T-helper 17 cell (primary cell): ENCODE measurements at places on chromosomes 6 and 20.
A peak's percentile ranks its signal among the peaks of the same experiment; 100 is the strongest.

- no peaks in the 10 kb centered on the region for H3K36me3 ChIP-seq
- no peak overlapping the region for H3K27ac ChIP-seq
- H3K4me3 ChIP-seq: no peak overlapping the region
- H3K4me1 ChIP-seq: no peaks in the 10 kb centered on the region
- no peaks in the 10 kb centered on the region for H3K27me3 ChIP-seq
Measured at GRCh38 chr6:2197984-2198383, 47.4 kb downstream of the GMDS start.

DNA sequence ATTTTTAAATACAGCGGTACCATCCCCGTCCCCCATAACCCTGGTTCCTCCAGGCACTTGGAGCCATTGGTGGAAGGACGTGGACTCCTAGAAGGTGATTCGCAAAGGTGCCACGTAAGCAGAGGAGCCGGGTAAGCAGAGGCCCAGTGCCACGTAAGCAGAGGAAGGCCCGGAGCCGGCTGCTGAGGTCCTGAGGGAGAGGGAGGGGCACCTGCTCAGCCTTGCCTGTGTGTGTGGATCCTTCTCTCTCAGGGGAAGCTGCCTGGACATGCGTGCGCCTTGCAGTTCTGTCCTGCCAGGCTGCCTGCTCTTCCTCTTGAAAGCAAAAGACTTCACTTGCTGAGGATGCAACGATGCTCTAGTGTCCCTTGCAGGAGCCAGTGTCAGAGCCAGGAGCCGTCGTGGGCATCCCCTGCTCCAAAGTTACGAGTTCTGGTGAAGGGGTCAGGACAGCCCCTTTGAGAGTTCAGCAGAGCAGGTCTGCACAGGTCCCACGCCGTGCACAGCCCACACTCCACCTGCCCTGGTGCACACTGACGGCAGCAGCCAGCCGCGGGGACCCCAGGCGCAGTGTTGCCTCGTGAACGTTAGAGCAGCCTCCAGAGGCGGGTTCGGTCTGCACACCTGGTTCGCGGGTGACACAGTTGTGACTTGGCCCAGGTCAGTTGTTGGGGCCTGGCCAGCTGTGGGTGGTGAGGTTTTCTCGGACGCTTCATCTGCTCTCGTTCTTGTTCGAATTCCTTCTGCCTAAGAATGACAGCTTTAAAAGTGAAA, 1.9 kb upstream of the NKAIN4 start:
- peaks cover 4% of the 10 kb centered on the region for H3K36me3 ChIP-seq
- no peak overlapping the region for H3K27ac ChIP-seq
- H3K4me1 ChIP-seq: peaks cover 10% of the 10 kb centered on the region
- no peak for DNase-seq

GRCh38 chr6:110340392-110340965, 17.7 kb downstream of the METTL24 start:
- no peak overlapping the region for H3K4me3 ChIP-seq
- H3K27me3 ChIP-seq: peaks cover 18% of the 10 kb centered on the region
- H3K36me3 ChIP-seq: no peaks in the 10 kb centered on the region
- no peak for DNase-seq
- no peaks in the 10 kb centered on the region for H3K4me1 ChIP-seq

DNA sequence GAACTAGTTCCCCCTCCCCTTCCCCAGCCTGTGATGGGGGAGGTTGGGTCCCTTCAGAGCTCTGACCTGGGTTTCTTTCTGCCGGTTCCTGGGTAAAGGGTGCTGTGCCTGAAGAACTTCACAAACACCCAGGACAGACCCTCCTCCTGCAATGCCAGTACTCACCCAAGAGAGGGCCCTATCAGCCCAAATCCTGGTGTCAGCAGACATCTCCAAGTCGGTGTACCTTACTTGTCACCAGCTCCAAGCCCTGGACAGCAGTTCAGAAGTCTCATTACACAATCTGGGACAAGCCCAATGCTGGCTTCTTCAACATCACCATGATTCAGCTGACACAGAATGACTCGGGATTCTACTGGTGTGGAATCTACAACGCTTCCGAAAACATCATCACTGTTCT, 467 bp downstream of the TREML4 start:
- H3K36me3 ChIP-seq: peaks cover 8% of the 10 kb centered on the region
- H3K27ac ChIP-seq: no peak overlapping the region
- no peak for DNase-seq
- peaks cover 35% of the 10 kb centered on the region for H3K27me3 ChIP-seq
- H3K4me3 ChIP-seq: no peak overlapping the region
- H3K4me1 ChIP-seq: peaks cover 8% of the 10 kb centered on the region

- peaks cover 7% of the 10 kb centered on the region for H3K4me1 ChIP-seq
- DNase-seq: no peak
- no peak overlapping the region for H3K4me3 ChIP-seq
- H3K36me3 ChIP-seq: no peaks in the 10 kb centered on the region
- no peaks in the 10 kb centered on the region for H3K27me3 ChIP-seq
- H3K27ac ChIP-seq: peak overlapping the region; percentile 51
Measured at GRCh38 chr20:32465092-32465900, 107.2 kb downstream of the ASXL1 start.

DNA sequence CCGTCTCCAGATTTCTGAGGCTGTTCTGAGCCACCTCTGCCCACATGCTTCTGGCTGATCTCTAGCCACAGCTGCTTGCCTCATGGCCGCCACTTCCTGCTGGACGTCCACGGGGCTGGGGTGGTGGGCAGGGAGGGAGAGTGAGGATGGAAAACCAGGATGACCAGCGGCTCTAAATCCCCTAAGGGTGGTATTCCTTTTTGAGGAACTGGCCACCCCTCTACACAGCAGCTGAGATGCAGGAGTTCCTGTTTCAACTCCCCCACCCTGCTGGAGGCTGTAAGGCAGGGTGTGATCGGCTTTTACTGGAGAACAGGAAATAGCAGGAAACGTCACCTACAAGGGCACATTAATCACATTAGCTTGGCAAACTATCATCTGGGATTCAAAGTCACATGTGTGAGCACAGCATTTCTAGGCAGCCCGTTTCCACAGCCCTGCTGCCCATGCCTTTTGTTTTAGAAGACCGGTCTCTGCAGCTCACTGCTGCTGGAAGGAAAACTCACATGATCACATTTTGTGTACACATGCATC, 181.6 kb upstream of the ECI2 start:
- no peaks in the 10 kb centered on the region for H3K4me1 ChIP-seq
- H3K27ac ChIP-seq: no peak overlapping the region
- no peaks in the 10 kb centered on the region for H3K36me3 ChIP-seq
- DNase-seq: no peak
- peaks cover 27% of the 10 kb centered on the region for H3K27me3 ChIP-seq

DNA sequence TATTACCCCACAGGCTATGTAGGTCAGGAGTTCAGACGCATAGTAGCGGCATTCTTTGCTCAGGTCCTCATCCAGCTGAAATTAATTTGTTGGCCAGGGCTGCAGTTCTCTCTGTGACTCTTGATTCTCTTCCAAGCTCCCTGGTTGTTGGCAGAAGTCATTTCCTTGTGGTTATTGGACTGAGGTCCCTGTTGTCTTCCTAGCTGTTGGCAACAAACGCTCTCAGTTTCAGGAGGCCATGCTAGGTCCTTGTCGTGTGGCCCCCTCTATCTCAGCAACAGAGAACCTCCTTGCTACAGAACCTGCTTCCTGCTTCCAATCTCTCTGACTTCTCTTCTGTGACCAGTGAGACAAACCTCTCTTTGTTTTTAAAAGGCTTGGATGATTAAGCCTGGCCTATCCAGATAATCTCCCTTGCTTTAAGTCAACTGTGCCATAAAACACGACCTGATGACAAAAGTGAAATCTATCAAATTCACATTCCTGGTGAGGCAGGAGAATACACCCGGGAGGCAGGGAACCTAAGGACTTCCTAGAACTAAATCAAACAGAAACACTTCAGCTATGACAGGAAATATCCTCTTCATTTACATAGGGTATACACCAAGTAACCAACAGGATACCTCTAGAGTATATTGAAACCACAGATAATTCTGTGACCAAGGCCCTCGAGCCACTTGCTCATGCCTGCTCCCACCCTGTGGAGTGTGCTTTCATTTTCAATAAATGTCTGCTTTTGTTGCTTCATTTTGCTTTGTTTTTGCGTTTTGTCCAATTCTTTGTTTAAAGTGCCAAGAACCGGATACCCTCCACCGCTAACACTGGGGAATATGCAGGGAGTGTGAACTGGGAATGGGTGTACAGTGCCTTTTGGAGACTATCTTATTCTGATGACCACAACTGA, 196.0 kb downstream of the BTBD3 start:
- H3K27ac ChIP-seq: no peak overlapping the region
- no peak overlapping the region for H3K4me3 ChIP-seq
- no peaks in the 10 kb centered on the region for H3K36me3 ChIP-seq
- no peak for DNase-seq

DNA sequence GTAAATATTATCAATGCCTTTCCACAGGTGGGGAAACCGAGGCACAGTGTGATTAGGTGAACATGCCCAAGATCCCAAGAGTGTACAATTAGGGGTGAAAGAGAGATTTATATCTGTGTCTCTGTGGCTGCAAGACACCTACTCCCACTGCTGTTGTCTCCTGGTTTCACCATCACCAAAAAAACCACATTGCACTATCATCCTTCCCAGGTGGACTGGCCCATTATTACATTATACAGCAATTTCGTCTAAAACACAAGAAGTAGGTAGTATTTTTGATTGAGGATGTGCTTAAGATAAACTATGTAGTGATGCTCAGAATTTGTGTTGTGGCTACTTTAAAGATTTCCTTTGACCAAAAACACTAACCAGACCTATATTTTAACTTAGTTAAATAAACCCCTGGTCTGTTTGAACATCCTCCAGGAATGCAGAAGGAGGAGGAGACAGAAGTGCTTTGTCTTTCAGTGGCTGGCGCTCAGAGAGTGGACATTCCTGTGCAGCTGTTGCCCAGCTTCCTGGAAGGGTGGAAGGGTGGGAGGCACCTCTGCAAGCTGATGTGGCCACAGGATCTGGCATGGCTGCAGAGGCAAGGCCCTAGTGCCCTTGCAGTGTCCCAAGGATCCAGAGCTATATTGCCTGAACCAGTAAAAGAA, 23.8 kb downstream of the DCBLD1 start:
- H3K4me1 ChIP-seq: no peaks in the 10 kb centered on the region
- no peak overlapping the region for H3K4me3 ChIP-seq
- H3K27ac ChIP-seq: no peak overlapping the region
- peaks cover 6% of the 10 kb centered on the region for H3K36me3 ChIP-seq
- H3K27me3 ChIP-seq: peaks cover 49% of the 10 kb centered on the region
- no peak for DNase-seq

- H3K27me3 ChIP-seq: peaks cover 14% of the 10 kb centered on the region
- no peak overlapping the region for H3K27ac ChIP-seq
- H3K4me1 ChIP-seq: peaks cover 13% of the 10 kb centered on the region
- no peak overlapping the region for H3K4me3 ChIP-seq
- DNase-seq: no peak
Measured at GRCh38 chr20:57715268-57715904, 5.6 kb upstream of the PMEPA1 start.

GRCh38 chr6:7906741-7907140, 3.8 kb downstream of the TXNDC5 start:
- no peaks in the 10 kb centered on the region for H3K27me3 ChIP-seq
- no peak overlapping the region for H3K4me3 ChIP-seq
- no peak overlapping the region for H3K27ac ChIP-seq
- H3K4me1 ChIP-seq: peaks cover 19% of the 10 kb centered on the region
- DNase-seq: no peak

GRCh38 chr20:41340327-41341055, at the start of gene LPIN3:
LPIN3 (plus strand) TSS chr20:41340821; CDS start chr20:41345804, 4,983 bp downstream.
- peaks cover 12% of the 10 kb centered on the region for H3K27me3 ChIP-seq
- H3K36me3 ChIP-seq: no peaks in the 10 kb centered on the region
- H3K27ac ChIP-seq: peak within 1 kb of the TSS; percentile 76
- peaks cover 10% of the 10 kb centered on the region for H3K4me1 ChIP-seq
- H3K4me3 ChIP-seq: peak within 1 kb of the TSS; percentile 92

- H3K27ac ChIP-seq: no peak overlapping the region
- H3K27me3 ChIP-seq: peaks cover 6% of the 10 kb centered on the region
Measured at GRCh38 chr6:68874747-68875146, 239.7 kb downstream of the ADGRB3 start.

- H3K36me3 ChIP-seq: no peaks in the 10 kb centered on the region
- no peak overlapping the region for H3K4me3 ChIP-seq
- no peaks in the 10 kb centered on the region for H3K4me1 ChIP-seq
- H3K27ac ChIP-seq: no peak overlapping the region
- no peak for DNase-seq
Measured at GRCh38 chr20:35681960-35682359, 17.2 kb downstream of the NFS1 start.

DNA sequence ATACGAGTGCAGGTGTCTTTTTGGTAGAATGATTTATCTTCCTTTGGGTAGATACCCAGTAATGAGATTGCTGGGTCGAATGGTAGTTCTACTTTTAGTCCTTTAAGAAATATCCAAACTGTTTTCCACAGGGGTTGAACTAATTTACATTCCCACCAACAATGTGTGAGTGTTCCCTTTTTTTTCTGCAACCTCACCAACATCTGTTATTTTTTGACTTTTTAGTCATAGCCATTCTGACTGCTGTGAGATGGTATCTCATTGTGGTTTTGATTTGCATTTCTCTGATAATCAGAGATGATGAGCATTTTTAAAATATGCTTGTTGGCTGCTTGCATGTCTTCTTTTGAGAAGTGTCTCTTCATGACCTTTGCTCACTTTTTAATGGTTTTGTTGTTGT, 1.9 kb upstream of the ZNF831 start:
- H3K27me3 ChIP-seq: no peaks in the 10 kb centered on the region
- peak overlapping the region; percentile 88 for H3K4me3 ChIP-seq
- DNase-seq: no peak
- peaks cover 71% of the 10 kb centered on the region for H3K4me1 ChIP-seq

GRCh38 chr20:57450931-57451330, 59.7 kb downstream of the RBM38 start:
- peaks cover 2% of the 10 kb centered on the region for H3K36me3 ChIP-seq
- DNase-seq: no peak
- peak overlapping the region; percentile 67 for H3K4me3 ChIP-seq
- peak overlapping the region; percentile 61 for H3K27ac ChIP-seq
- H3K27me3 ChIP-seq: no peaks in the 10 kb centered on the region

DNA sequence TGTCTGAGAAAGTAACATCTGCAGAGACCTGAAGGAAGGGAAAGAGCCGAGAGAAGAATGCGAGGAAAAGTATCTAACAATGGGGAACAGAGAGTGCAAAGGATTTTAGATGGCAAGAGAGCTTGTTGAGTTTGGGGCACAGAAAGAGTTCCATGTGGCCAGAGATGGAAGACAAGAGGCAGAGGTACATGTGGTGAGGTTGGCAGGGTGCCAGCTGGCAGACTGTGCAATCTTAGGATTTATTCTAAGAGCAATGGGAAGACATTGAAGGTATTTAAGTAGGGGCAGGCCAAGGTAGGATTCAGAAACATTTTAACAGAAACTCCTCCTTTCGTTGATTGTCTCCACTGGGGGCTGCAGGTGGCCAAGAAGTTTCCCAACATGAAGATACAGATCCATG, 20.4 kb upstream of the LBP start:
- H3K4me3 ChIP-seq: no peak overlapping the region
- no peak for DNase-seq
- H3K27ac ChIP-seq: no peak overlapping the region
- H3K4me1 ChIP-seq: no peaks in the 10 kb centered on the region
- peaks cover 2% of the 10 kb centered on the region for H3K36me3 ChIP-seq

DNA sequence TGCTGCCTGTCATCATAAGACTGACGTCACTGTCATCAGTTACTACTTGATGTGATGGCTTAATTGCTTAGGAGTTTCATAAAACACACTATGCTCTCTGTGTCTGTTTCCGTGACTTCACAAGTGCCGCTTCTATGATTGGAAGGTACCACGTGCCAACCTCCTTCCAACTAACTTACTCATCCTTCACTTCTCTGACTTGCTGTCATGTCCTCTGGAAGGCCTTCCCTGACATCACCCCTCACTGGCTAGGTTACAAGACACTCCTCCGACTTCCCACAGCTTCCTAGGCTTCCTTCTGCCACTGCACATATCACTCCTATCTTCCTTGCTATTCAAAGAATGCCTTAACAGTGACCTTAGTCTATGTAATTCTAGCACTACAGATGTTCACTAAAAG, 20.4 kb downstream of the SERINC3 start:
- peaks cover 20% of the 10 kb centered on the region for H3K36me3 ChIP-seq
- no peak for DNase-seq
- H3K4me3 ChIP-seq: no peak overlapping the region
- peaks cover 14% of the 10 kb centered on the region for H3K4me1 ChIP-seq
